ENCODE measurements at places on chromosomes 11 and 22.

- DNase-seq = no peak
These were observed 98.9 kb downstream of the PGR start for GRCh38 chr11:101030692-101031091.

GRCh38 chr22:46521994-46522393 lies 15.4 kb downstream of the CELSR1 start:
- no peak for DNase-seq

DNA sequence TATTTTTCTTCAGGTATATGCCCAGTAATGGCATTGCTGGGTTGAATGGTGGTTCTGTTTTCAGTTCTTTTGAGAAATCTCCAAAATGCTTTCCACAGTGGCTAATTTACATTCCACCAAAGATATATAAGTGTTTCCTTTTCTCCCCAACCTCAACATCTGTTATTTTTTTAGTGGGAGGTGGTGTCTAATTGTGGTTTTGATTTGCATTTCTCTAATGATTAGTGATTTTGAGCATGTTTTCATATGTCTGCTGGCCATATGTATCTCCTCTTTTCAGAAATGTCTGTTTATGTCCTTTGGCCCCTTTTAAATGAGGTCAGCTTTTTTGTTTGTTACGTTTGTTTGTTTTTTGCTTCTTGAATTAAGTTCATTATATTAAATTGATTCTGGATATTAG lies 760.2 kb downstream of the KCNA4 start:
- no peak for DNase-seq

- no peak for DNase-seq
These were observed 131.0 kb downstream of the FBXO7 start for GRCh38 chr22:32605576-32605975.

GRCh38 chr11:17401841-17402240 lies 13.4 kb upstream of the KCNJ11 start:
- no peak for DNase-seq

DNA sequence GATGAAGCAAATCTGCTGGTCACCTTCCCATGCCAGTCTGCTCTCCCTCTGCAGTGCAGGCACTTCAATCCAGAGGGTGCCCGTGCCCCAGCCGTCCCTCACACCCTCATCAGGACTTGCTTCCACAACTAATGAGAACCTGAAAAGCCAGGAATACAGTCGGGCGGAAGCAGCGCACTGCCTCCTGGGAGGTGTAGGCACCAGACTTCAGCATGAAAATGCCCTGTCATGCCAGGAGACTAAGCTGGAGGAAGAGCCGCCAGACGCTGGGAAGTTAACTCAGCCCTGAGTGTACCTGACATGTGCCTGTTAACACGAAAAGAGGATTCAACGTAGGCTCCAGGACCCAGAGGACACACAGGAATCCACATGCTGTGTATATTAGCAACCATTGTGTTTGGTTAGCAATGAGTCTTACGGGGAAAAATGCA lies 40.1 kb upstream of the FLI1 start:
- DNase-seq = no peak

DNA sequence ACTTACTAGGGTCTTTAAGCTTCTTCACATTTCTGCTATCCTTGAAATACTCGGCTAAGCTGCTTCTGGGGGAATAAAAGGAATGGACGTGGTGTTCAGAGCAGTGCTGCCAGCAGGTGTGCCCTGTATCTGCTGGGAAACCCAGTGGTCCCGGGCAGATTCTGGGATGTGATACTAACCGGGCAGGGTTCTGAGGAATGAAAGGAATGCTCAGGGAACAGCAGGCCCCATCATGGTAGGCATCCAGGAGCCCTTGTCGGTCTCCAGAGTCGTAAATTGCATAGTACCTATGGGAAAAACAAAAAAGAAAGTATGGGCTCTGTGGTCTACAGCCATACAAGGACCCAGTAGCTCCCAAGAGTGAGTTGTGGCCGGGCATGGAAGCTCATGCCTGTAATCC lies 4.5 kb upstream of the TMEM223 start:
- no peak for DNase-seq

GRCh38 chr11:1195682-1196515 lies 27.0 kb upstream of the MUC5B start:
- DNase-seq = no peak

GRCh38 chr11:134684576-134684975 lies 272.5 kb upstream of the B3GAT1 start:
- DNase-seq = no peak

- peak; percentile 37 for DNase-seq
These were observed 1.6 kb downstream of the CPT1A start for GRCh38 chr11:68839911-68840641.

Data from glomerular endothelial cell (primary cell).